ENCODE measurements at places on chromosomes 13 and 19.

DNA sequence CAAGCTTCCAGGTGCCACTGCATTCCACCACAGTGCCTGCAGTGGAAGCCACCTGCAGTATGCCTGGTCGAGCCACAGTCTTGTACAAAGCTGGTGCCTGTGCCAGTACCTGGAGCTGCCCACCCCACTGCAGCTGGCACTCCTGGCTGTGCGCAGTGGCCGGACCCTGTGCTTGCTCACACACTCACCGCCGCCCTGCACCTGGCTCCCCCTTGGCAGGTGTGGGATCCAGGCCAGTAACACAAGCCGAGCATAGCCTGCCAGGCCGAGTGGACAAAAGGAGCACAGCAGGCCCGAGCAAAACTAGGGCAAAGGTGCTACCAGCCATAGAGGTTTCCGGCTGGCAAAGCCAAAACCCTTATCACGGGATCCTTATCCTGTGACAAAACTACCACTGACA, 18.5 kb downstream of the UGGT2 start:
- DNase-seq, result no peak

GRCh38 chr19:19372656-19373416, 32.6 kb upstream of the GATAD2A start:
- no peak for DNase-seq

DNA sequence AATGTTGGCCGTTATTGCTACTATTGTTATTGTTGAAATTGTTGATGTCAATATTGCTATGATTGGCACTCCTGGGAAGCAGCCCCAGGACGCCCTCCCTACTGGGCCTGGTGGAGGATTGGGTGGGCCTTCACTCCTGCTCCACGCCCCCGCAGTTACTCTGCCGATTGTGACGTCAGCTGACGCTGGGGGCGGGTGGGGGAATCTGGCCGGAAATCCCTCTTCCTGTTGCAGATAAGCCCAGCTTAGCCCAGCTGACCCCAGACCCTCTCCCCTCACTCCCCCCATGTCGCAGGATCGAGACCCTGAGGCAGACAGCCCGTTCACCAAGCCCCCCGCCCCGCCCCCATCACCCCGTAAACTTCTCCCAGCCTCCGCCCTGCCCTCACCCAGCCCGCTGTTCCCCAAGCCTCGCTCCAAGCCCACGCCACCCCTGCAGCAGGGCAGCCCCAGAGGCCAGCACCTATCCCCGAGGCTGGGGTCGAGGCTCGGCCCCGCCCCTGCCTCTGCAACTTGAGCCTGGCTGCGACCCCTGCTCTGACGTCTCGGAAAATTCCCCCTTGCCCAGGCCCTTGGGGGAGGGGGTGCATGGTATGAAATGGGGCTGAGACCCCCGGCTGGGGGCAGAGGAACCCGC, at the start of gene ETV2:
Gene ETV2, plus strand, starts transcription at position 231 of the 637 bp plus-strand sequence. CDS start 716 bp downstream, outside the sequence.
- no peak for DNase-seq

DNA sequence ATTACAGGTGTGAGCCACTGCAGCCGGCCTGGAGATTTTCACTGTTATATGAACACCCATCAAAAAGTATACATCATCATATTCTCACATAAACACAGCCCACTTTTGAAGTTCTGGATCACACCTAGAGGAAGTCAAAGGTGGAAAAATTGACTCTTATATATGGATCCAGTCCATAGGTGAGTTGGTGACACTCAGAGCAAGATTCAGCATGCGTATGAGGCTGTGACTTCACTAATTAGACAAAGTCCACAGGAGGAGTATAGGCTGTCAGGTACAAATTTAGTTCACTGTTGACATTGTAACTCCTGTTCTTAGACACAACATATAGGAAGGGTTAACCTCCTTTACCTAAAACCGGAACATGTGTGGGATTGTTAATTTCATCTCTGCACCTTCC, 31.4 kb upstream of the ZNF254 start:
- no peak for DNase-seq

DNA sequence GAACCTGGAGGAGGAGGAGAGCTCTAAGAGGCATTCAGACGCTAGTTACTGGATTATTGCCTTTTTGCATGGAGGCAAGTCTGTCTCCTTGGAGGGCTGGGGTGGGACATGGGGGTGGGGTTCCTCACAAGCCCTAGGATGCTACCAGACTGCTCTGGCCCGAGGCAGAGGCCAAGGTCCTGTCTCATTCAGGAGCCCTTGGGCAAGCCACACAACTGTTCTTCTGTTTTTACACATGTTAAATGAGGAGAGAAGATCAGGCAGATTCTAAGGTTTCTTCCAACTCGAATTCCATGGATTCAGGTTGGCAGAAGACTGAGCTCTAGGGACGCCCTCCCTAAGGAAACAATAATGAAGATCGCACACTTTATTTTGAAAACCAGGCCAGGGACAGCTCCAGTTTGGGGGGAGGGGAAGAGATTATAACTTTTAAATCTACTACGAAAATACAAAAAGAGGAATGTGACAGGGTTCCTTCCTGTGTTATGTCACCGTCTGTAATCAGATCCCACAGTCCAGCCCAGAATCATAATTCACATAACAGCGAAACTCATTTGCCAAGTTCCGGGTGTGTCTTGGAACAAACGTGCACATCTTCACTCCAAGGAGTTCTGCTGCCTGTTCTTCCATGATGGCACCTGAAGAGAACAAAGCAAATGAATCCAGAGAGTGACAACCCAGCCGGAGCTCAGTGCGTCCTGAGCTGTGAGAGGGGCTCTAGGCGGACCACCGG, 25.2 kb downstream of the IL17D start:
- peak; percentile 92 for DNase-seq

DNA sequence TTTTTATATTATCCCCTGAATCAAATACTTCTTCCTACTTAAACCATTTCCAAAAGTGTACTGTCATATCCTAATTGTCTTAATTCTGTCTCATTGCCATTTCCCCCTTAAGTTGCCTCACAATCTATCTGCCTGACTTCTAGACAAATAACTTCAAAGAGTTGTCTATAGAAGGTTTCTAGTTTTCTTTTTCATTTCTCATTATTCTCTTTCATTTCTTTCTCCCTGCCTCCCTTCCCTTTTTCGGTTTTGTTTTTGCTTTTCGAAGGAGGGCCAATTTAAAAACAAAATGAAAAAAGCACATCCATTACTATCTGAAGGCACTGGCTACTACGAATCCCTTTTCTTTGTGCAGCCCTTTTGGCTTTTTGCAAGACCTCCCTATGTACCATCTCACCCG, 367.2 kb downstream of the DNAJC15 start:
- DNase-seq, result no peak

DNA sequence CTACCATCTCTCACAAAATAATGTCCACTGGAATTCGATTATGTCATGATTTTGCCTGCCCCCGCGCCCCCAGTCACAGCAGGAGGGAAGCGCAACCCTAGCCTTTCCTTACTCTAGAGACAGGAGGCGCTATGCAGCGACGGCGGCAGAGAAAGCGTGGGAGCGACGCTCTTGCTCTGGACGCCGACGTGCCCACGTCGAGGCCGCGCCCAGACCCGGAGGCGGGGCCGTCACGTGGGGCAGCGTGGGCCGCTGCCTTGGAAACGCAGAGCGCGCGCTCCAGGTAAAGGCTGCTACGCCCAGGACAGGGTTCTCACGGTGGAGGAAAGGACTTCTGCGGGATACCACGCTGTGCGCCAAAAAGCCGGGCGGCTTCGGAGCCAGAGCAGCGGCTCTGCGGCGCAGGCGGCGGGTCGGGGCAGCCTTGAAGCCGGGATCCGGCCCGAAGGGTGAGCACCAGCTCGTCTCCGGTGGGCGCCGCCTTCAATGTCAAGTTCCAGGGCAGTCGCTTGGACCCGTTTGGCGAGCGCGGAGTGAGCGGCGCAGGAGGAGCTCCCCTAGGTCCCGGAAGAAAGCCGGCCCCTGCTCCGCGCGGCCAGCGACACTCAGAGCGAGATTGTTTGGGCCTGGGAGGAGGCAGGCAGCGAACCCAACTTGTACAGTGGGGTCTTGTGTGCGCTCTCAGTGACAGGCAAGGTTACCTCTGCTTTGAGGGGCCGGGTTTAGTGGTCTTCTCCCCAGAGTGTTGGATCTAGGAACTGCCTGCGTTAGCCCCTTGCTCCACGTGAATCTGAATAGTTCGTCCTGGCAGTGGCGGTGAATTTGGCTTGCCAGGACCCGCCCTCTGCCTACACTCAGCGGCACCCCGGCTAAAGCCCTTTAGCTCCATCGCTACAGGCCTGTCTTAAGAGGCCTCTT, 121.7 kb downstream of the MRPL57 start:
- peak; percentile 92 for DNase-seq

GRCh38 chr13:101473458-101473857, 21.0 kb downstream of the ITGBL1 start:
- DNase-seq, result no peak
